CD4-positive, alpha-beta T cell treated with Interferon gamma for 1 hour (primary cell): ENCODE measurements at places on chromosomes 7 and 10.

DNA sequence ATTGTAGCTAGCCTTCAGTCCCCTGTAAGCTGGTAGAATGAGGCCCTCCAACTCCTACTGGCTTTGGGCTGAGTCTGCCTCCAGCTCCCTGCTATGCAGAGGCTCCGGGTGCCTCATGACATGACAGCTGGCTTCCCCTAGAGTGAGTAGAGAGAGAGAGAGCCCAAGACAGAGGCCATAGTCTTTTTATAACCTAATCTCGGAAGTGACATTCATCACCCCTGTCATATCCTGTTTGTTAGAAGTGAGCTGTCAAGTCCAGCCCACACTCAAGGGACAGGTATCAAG is 53.9 kb upstream of the CTBP2 start:
- DNase-seq = no peak

DNA sequence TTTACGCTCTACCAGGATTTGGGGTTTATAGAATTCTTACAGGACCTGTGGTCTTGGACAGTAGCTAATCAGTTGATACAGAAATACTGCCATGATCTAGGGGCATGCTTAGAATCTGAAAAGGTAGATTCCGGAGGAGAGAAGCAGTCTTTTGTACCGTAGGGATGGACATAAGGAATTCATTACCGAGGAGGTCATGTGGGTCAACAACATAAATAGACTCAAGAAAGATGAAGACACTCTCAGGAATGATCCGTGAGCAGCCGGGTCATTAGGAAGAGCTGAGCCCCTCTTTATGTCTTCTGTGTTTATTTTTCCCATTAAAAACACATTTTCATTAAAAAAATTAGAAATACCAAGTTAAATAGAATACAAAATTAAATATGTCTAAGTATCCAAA is 160.1 kb upstream of the TNS3 start:
- no peak for DNase-seq

DNA sequence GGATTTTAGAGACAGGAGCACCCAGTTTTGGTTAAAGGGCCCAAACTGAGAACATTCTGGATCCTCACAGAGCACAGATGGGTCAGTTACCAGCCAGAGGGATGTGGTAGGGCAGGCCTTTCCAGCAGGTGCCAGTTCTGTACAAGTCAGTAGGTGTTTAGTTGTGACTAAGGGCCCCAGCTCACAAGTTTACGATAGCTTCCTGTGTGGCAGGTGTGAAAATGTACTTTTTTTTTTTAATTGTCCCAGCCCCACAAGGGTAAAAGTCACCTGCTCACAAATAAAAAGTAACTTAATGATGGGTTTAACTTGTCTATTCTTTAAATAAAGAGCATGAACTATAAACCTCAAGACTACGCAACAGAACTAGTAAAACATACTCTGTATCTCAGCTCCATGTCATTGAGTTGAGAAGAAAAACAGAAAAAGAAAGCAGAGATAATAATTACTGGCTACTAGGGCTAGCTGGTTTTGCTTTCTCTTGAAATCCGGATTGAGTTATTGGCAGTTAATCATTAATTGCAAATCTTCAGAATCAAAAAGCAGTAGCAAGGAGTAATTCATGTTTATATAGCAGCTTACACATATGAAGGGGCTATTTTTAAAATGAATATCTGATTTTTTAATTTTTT is 15.4 kb downstream of the NFE2L3 start:
- no peak for DNase-seq

DNA sequence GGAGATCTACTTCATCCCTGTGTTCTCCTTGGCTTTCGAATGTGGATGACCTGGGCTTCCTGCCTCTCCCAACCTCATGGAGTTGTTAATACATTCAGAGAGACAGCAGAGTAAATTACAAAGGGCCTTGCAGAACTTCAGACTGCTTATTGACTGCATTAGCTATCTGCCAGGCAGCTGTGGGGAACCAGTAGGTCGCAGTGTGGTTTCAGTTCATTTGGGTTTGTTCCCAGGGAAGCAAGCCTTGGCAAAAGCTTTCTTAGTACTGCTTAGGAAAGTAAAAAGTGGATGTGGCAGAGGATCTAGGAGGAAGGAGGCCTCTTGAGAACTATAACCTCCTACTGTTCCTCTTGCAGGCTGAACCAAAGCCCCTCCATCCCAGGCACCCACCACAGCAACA is 9.2 kb downstream of the NPFFR1 start:
- DNase-seq = no peak

GRCh38 chr7:150736864-150737263 is 354 bp upstream of the GIMAP5 start:
- DNase-seq = no peak

DNA sequence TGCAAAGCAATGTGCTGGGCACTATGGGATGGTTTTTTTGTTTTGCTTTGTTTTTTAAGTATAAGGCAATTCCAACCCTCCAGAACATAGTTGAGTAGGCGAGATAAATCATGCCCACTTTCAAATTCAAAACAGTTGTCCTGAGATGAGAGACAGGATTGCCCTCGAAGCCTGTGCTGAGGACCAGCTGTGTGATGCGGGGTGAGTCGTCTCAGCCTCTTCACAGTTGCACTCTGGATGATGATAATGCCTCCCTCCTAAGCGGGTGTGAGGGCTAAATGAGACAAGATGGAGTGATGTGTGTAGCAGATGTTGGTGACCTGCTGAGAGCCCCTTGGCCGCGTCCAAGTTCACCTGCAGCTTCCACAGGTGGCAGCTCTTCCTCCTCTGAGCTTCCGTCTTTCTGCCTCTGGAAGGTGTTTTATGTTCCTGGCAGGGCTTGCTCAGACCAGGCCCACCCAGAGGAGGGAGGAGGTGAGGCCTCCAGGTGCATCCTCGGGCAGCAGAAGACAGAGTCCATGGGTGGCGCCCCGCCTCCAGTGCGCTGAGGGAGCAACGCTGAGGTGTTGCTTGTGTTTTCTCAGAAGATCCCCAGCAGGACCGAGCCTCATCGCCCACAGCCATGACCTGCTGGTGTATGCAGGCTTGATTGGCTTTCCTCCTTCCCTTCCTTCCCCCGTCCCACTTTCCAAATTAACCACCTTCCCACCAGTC is 30.6 kb downstream of the ECHDC3 start:
- no peak for DNase-seq

GRCh38 chr7:117791877-117792780 is 81.1 kb downstream of the CTTNBP2 start:
- DNase-seq = no peak

- no peak for DNase-seq
These were observed 68.8 kb upstream of the GSDME start for GRCh38 chr7:24825931-24826661.

DNA sequence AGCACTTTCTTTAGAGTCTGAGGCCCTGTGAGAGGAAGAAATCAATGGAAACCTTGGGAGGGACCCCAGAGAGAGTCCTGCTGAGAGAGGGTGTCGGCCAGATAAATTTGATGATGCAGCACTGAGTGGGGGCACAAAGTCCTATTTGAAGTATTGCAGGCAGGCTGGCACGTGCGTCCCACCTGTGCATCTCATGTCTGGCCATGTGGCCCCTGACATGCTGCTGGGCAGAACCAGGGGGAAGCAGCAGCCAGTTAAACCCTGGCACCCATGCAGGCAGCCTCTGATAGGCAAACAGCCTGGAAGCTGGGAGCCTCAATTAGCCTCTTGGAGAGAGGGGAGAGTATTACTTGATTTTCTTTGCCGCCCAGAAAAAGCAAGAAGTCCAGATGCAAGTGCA is 180.9 kb downstream of the PLXNA4 start:
- no peak for DNase-seq

- DNase-seq = no peak
These were observed 228.7 kb downstream of the REEP3 start for GRCh38 chr10:63749915-63750314.

DNA sequence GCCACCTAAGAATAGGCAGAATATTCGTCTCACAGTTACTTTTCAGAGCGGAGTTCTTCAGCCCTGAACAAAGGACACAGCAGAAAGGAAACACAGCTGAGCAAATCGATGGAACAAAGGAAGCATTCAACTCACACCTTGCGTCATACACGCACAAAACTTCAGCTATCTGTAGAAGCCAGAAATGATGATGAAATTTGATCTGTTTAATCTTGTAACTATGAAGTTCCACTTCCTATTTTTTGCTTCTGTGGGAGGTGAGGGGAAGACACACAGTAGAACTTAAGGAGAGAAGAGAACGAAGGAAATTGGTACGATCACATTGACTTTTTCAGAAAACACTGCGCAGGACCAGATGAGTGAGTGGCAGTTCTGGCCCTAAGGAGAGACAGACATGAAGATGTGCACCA is 26.2 kb downstream of the FAM171A1 start:
- DNase-seq = no peak

GRCh38 chr7:39811161-39811614 is 138.9 kb upstream of the CDK13 start:
- no peak for DNase-seq

DNA sequence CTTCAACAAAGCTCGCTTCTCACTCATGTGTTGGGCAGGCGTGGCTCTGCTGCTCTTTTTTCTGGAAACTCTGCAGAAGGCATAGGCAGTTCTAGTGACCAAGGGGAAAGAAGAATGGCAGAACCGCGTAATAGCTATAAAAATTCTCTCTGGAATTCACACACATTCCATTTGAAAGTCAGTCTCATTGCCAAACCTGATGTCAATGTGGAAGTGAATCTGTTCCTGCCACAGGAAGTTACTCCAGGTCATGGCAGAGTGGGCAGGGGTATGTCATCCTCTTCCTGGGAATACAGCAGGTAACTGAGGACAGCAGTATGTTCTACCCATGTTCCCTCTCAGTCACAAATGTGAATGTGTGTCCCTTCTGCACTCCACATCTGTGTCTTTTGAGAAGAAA is 8.2 kb upstream of the PAXIP1 start:
- no peak for DNase-seq

DNA sequence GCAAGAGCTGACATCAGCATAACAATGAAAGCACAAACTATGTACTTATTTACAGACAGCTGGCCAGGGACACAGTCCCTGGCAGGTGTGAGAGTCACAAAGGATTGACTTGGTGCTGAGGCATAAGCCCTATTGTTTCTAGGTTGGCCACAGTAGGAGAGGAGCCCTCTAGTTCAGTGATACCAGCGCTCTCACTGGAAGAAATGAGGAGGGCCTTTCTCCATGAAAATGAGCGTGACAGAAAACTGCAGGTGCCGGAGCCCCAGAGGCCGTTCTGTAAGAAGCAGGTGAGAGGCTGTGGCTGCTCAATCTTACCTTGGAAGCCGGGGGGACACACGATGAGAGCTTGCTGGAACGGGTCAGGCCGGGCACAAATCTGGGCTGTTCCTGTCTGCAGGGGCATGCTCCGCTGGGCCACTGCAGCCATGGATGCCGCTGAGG is 90.5 kb downstream of the CLEC2L start:
- DNase-seq = no peak

- DNase-seq = no peak
These were observed 27.3 kb downstream of the SH3PXD2A start for GRCh38 chr10:103828107-103828506.

DNA sequence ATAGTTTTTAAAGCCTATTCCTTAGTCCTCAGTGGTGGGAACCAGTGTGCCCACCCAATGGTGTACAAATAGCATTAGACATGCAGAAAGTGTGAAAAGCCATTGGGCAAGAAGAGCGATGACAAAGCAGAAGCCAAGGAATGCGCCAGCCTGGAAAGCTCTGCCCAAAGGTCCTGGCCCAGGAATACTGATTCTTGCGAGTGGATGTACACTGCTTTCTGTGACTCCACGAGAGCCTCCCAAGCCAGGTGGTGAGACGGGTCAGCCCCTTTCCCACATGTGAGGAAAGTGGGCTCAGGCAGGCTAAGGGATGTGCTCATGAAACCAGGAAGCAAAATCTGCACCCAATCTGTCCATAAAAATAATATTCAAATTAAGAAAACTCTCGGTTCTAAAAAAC is 106.6 kb downstream of the ADCY1 start:
- DNase-seq = no peak

DNA sequence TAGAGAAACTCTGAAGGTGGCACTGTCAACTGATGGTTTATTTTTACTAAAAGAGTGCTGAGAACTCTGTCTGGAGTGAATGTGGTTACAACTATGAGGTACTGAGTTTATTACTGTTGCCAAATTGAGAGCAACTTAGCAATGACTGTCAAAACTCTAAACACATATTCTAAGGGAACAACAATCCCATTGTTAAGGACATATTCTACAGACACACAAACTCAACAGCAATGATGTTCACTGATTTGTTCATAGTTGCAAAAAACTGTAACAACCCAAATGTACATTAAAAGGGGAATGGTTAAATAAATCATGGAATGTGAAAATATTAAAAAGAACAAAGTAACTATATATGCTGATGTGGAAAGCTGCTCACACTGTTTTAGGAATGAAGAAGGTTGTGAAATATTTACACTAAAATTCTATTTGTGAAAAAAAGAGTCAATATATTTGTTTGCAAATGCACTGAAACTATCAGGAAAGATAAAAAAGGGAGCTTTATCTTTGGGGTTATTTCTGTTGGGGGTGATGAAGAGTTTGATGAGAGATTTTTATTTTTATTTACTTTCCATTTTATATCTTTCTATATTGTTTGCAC is 12.9 kb downstream of the PON2 start:
- DNase-seq = no peak

DNA sequence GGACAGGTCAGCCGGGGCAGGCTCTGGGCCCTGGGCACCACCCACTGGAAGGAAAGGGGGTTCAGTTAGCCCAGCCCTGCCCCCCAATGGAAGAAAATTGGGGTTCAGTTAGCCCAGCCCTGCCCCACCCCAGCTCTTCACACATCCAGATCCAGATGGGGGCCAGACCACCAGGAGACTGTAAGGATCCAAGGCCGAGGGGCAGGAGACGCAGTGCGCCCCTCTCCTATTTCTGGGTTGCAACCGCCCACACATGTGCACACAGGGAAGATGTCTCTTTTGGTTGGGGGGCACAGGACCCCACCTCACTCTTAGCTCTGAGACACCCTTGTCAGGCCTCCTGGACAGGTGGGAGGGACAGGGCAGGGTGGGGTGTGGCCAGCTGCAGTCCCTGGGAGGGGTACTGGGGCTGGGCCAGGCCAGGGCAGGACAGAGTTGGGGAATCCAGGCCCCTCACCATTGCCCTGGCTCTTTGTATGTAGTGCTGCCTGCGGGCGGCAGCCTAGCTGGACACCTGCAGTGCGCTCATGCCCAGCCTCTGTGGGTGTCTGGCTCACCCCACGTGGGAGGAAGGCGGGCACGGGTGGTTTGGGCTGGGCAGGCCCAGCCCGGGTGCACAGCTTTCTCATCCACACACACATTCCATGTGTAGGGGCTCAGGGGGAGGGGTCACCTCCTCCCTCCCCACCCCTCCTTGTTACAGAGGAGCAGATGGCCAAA is 141.2 kb downstream of the LHPP start:
- DNase-seq = no peak

DNA sequence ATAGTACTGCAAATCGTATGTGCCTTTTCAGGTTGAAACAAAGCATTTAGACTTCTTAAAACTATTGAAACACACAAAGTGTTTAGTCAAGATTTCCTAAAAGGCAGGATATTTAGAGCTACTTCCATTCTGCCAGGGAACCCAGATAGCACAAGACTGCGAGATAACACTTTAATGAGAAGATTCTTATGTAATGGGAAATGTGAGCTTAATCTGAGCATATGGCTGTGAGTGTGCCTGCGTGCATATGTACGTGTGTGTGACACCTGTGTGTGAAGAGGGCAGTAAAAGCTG is 14.3 kb upstream of the JCAD start:
- DNase-seq = no peak
